ENCODE measurements at places on chromosomes 11 and 22. TPM values are rescaled to one million over a fixed set of nuclear protein-coding genes. Genes with fewer than 3 reads are reported as not detected.

The OR6T1 gene
- total RNA-seq, result not detected

The CLMP gene
- total RNA-seq, result 0.19 TPM

GRCh38 chr22:39498368-39498767 lies 3.7 kb upstream of the MIEF1 start:
- DNase-seq, result no peak

- no peak for DNase-seq
Observed at GRCh38 chr22:40982482-40983385, 31.6 kb downstream of the RBX1 start.

GRCh38 chr11:13972944-13973343 lies 10.4 kb downstream of the SPON1 start:
- DNase-seq, result no peak

Measured in CD4-positive, alpha-beta T cell (primary cell).